ENCODE measurements at places on chromosomes 11 and 22. TPM values are rescaled to one million over a fixed set of nuclear protein-coding genes. Genes with fewer than 3 reads are reported as not detected.

KRTAP5-7 gene
- total RNA-seq = not detected

MRGPRF gene
- total RNA-seq = not detected

DNA sequence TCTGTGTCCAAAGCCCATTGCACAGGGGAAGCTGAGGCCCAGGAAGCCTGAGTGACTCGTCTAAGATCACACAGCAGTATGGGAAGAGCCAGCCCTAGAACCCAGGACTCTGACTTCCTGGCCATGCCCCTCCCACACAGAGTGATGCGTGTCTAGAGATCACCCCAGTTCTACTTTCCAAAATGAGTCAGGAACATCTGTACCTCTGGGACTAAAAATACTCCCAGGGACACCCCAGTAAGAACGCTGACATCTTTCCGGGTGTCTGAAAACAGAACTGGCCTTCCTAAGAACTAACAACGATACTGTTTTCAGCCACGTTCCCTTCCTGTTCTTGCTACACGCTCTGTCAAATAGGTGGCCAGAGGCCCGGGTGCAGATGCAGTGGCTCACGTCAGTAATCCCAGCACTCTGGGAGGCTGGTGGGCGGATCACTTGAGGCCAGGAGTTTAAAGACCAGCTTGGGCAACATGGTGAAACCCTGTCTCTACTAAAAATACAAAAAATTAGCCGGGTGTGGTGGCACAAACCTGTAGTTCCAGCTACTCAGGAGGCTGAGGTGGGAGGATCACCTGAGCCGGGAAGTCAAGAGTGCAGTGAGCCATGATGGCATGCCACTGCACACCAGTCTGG lies 21.7 kb upstream of the PDGFB start:
- ATAC-seq = peak; percentile 91

- no peak for ATAC-seq
These were observed 300.6 kb upstream of the C11orf87 start for GRCh38 chr11:109121173-109121932.

DNA sequence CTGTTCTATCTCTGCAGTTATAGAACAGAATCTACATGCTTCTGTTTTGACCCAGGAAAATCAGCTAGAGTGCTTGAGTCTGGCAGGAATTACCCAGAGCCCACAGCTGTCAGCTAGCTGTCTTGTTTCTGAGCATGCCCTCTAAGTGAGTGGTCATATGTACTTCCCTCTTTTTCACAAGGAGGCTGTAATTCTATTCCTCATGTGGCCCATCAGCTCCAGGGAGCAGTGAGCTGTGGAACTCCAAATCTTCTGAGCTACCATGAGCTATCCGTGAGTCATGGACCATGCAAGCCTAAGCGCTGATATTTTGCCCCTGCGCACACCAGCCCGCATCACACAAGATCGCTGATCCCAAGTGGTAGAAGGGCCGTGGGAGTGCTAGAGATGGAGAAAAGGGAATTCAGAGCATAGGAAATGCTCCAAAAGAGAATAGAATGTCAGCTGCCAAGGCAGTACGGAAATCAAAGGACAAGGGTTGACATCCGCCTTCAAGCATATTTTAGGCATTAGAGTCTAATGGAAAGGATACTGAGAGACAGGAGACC lies 5.4 kb downstream of the FJX1 start:
- ATAC-seq = no peak

Data from activated T-helper 17 cell treated with anti-CD3 and anti-CD28 coated beads, Interleukin-2, amount 50 U/mL, for 72 hours (primary cell).